Stimulated activated CD8-positive, alpha-beta memory T cell treated with anti-CD3 and anti-CD28 coated beads, Interleukin-7, amount 100 ng/mL, for 1 hour (primary cell): ENCODE measurements at places on chromosomes 11 and 22.

DNA sequence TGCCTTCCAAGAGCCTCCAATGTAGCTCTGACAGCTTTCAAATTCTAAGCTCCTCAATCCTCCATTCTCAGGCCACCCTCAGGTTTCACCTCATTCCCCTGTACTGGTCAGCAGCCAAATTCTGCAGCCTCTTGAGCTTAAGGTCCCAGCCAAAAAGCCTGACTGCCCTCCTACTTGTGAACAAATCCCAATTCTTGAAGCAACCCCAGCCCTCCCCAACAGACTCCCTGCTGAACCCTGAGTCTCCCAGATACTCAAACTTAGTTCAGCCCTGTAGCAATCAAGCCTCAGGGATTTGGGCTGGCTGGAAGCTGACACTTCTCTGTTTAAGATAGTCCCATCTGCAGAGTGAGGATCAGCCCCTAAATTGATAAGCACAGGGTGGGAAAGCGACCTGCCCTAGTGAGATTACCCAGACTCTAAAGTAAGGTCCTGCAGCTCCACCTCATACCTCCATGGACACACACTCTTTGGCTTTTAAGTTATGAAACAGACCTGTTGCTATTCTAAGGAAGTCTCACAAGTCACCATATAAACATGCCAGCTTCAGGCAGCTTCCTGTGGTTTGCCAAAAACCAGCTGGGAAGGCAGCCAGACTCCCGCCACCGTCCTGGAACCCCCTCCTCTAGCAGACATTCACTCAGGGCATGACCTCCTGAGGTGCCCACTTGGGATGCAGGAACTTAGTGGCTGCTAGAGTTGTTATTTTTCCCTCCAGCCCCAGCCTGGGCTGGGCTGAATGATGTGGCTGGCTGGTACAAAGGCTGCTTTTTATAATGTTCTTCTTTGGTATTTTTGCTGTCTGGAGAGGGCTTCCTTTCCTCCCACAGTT is 82.5 kb upstream of the PICALM start:
- no peak for DNase-seq

GRCh38 chr22:30266445-30267381 is at the start of gene OSM:
Gene OSM, minus strand, starts transcription at chr22:30266851. Its CDS starts 52 bp downstream, at chr22:30266799.
- peak; percentile 49 for DNase-seq

GRCh38 chr11:74283580-74284180 is 27.8 kb downstream of the P4HA3 start:
- no peak for DNase-seq

DNA sequence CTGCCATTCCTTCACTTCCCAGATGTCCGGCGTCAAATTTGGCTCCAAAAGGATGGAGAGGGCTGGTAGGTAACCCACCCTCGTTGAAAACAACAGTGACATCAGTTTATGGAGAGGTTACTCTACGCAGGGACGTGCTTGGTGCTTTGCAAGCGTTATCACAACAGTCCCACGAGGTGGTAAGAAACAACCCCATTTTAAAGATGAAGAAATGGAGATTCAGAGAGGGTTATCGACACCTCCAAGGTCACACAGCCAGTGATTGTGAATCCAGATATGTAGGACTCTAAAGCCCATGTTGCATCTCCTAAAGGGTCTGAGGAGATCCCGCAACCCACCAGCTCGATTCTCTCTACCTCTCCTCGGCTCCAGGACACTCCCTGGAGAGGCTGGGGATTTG is 773 bp downstream of the MIAT start:
- no peak for DNase-seq

GRCh38 chr11:933142-933851 is 7.6 kb downstream of the AP2A2 start:
- DNase-seq: no peak
